ENCODE measurements at places on chromosomes 2 and 18. TPM values are rescaled to one million over a fixed set of nuclear protein-coding genes. Genes with fewer than 3 reads are reported as not detected.
A peak's percentile ranks its signal among the peaks of the same experiment; 100 is the strongest.

DNA sequence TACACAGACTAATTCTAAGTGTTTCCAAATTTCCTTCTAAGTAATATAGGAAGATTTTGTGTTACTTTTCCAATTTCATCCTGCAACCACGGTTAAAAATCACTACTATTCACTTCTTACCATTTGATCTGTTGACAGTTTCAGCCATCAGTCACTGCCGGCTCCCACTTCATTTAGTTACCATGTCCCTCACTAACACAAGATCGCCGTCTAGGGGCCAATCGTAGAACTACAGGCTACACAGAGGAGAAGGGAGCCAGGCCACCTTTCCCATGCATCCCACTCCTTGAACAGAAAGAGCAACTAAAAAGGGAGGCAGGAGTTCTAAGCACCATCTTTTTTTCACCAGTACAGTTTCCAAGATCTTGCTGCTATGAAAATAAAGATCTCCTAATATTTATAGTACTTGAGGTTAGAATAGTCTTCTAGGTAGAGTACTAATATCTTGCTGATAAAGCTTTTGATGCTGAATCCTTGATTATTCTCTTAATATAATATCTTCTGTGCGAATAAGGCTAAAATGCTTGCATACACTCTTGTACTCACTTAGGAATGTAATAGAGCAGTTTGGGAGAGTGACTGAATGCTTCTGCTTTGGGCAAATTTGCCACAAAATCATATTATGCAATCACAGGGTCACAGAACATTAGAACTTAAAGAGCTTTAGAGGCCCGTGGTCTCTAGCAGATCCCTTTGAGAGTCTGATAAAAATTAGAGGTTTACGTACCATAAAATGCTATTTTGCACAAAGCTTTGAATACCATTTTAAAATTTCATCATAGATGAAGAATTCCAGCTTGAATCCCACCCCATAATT is 39.5 kb upstream of the CYP1B1 start:
- H3K27me3 ChIP-seq = no peaks in the 10 kb centered on the region
- H3K4me1 ChIP-seq = no peaks in the 10 kb centered on the region
- peaks cover 3% of the 10 kb centered on the region for H3K36me3 ChIP-seq
- H3K27ac ChIP-seq = no peak overlapping the region
- DNase-seq = peak; percentile 41

- H3K27ac ChIP-seq = no peak overlapping the region
- no peak for DNase-seq
- H3K4me1 ChIP-seq = no peaks in the 10 kb centered on the region
- H3K4me3 ChIP-seq = no peak overlapping the region
These were observed 297.1 kb downstream of the AFF3 start for GRCh38 chr2:99845296-99845695.

DNA sequence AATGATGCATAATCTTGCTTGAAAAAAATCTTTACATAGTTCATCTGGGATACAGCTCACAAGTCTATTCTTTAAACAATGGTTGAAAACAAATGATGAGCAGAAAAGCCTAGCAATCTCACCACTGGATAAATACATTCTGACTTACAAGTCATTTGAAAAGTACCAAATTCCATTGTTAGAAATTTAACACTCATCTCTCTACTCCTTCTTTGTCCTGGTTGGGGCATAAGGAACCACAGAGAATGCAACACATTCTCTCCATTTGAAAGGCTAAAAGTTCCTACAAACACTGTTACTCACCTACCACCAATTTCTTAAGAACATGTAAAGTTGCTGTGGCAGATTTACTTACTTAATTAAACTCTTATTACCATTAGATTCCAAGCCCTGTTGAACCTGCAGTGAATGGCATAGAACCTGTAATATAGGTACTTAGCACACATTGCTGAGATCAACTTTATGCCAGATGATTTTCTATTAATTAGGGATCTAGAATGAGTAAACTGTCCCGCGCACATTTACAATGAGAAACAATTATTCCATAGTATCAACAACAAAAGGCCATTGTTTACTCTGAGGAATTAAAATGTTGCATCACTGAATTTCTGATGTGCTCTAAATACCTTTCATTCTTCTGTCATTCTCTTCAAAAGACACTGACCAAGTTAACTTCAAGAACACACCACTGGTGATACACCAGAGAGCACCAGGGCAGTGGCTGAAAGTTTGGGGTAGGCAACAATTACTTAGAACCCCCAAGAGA is 69.6 kb downstream of the CABYR start:
- DNase-seq = no peak
- no peak overlapping the region for H3K4me3 ChIP-seq
- H3K4me1 ChIP-seq = no peaks in the 10 kb centered on the region
- no peaks in the 10 kb centered on the region for H3K27me3 ChIP-seq
- no peaks in the 10 kb centered on the region for H3K36me3 ChIP-seq

GRCh38 chr2:12168791-12169388 is 422.5 kb downstream of the LPIN1 start:
- no peak overlapping the region for H3K4me3 ChIP-seq
- H3K36me3 ChIP-seq = no peaks in the 10 kb centered on the region
- no peaks in the 10 kb centered on the region for H3K27me3 ChIP-seq
- no peak overlapping the region for H3K27ac ChIP-seq

DNA sequence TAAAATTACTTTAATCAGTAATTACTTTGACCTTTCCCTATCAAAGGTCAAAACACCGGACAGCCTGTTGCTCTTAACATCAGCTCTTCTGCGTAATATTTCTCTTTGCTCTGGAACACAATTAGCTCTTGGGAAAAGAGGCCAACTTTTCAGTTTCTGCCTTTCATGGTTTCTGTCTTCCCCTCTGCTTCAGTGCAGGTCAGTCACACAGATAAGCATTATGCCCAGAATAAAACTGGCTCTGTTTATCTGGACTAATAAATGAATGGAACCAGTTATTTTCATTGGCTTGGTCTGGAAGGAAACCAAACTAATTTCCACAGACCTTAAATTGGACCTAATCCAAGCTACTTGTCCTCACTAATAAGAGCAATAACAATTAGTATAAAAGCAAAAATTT is 26.2 kb upstream of the GALNT3 start:
- no peak for DNase-seq
- H3K4me3 ChIP-seq = no peak overlapping the region
- H3K27ac ChIP-seq = no peak overlapping the region
- H3K4me1 ChIP-seq = no peaks in the 10 kb centered on the region
- no peaks in the 10 kb centered on the region for H3K36me3 ChIP-seq

DNA sequence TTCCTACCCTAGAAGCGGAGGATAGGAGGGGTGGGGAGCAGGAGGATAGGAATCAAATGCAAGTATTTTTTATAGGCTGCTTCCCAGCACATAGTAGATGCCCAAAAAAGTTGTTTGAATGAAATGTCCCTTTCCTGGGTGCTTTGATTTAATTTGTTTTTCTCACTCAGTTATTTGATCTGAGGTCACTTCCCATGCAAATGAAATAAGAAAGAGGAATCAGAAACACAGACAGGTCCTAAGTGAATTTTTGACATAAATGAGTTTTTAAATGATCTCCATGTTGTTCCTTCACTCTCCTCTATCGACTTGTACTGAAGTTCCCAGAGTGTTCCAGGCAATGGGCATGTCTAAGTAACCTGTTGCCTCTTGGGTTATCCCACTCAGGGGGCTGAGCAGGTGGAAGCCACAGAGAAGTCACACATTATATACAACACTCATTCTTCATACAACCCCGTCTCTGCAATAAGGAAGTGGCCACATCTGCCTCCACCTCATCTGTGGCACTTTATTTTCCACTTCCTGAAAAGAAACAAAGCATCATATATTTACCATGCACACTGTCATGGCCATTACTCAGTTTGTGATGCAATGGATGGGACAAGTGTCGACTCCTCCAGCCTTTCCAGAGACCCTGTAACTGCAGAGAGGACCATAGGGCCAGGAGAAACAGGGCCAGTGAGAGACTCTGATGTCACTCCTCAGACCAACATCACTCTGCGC is 81.9 kb upstream of the ZNF397 start:
- peaks cover 6% of the 10 kb centered on the region for H3K4me1 ChIP-seq
- H3K27me3 ChIP-seq = no peaks in the 10 kb centered on the region
- H3K4me3 ChIP-seq = no peak overlapping the region

DNA sequence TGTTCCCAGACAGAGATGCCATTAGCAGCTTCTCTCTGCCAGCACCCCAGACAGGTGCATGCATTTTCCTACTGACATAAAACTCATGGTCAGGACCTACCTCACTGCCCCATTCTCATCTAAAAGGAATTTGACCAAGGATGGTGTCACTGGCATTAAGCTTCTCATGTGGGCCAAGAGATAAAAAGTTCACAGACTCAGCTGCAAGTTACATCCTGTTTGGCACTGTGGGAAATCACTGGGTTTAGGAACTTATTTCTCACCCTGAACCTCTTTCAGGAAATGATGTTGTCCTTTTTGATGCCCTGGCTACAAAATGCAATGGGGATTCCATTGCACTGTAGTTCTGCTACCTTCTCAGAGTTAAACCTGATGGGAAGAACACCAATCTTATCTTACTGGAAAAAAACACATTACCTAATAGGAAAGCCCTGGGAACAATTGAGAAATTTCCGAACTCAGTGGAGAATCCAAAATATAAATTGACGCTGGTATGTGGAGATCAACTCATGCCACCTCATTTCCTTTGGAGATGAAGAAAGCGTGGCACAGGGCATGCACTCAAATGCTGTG is 252.1 kb upstream of the COPS8 start:
- DNase-seq = no peak
- no peaks in the 10 kb centered on the region for H3K4me1 ChIP-seq
- no peak overlapping the region for H3K4me3 ChIP-seq
- no peaks in the 10 kb centered on the region for H3K36me3 ChIP-seq
- no peak overlapping the region for H3K27ac ChIP-seq

- H3K36me3 ChIP-seq = no peaks in the 10 kb centered on the region
- no peak for DNase-seq
- H3K27ac ChIP-seq = no peak overlapping the region
- no peak overlapping the region for H3K4me3 ChIP-seq
- H3K27me3 ChIP-seq = no peaks in the 10 kb centered on the region
These were observed 244.0 kb downstream of the PDE11A start for GRCh38 chr2:177828557-177828956.

- H3K4me1 ChIP-seq = no peaks in the 10 kb centered on the region
- DNase-seq = no peak
- peaks cover 2% of the 10 kb centered on the region for H3K27me3 ChIP-seq
- H3K36me3 ChIP-seq = no peaks in the 10 kb centered on the region
- H3K27ac ChIP-seq = no peak overlapping the region
- no peak overlapping the region for H3K4me3 ChIP-seq
These were observed 30.5 kb downstream of the GCKR start for GRCh38 chr2:27527182-27527581.

- no peak for DNase-seq
- no peaks in the 10 kb centered on the region for H3K27me3 ChIP-seq
- no peaks in the 10 kb centered on the region for H3K36me3 ChIP-seq
- no peak overlapping the region for H3K27ac ChIP-seq
These were observed 155.4 kb upstream of the LHCGR start for GRCh38 chr2:48910961-48911360.

DNA sequence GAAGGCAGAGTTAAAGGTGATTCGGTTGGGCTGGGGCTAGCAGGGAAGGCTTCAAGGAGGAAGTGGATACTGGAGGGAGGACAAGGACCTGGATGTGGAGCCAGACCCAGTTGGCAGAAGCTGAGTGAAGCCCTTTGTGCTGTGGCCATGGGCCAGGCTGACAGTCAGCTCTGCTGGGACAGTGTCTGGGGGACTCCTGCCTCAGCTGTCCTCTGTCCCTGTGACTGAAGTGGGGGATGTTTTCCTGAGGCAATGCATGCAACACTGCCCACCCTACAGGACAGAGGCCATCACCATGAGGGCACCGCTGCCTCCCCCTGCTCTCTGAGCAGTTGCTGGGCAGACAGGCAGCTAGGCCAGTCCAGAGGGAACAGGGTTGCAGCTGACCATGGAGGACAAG is 40.0 kb downstream of the ST8SIA5 start:
- no peaks in the 10 kb centered on the region for H3K36me3 ChIP-seq
- no peaks in the 10 kb centered on the region for H3K27me3 ChIP-seq
- H3K4me3 ChIP-seq = no peak overlapping the region
- H3K27ac ChIP-seq = no peak overlapping the region

DNA sequence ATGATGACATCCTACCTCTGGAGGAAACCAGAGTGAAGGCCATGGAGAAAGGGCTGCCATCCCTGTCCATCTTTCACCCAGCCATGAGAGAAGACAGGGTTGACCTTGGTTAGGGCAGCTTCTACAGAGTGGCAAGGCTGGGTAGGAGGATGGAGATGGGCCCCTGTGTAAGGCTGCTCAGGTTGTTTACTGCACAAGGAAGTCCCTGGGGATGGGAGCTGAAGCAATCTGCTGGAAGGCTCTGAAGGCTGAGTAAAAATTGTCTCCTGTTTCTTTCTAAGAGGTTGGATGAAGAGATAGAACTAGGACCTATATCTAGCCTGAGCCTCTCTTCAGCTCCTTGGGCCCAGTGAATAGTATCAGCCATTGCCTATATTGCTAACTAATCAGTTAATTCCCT is 14.4 kb downstream of the ELMOD3 start:
- H3K36me3 ChIP-seq = peaks cover 24% of the 10 kb centered on the region
- H3K27ac ChIP-seq = no peak overlapping the region
- no peak for DNase-seq
- no peaks in the 10 kb centered on the region for H3K4me1 ChIP-seq
- no peak overlapping the region for H3K4me3 ChIP-seq

GRCh38 chr2:207164006-207164831 is 1.5 kb downstream of the KLF7 start:
- peak; percentile 10 for DNase-seq
- no peaks in the 10 kb centered on the region for H3K36me3 ChIP-seq
- peaks cover 17% of the 10 kb centered on the region for H3K4me1 ChIP-seq
- peak overlapping the region; percentile 89 for H3K4me3 ChIP-seq

DNA sequence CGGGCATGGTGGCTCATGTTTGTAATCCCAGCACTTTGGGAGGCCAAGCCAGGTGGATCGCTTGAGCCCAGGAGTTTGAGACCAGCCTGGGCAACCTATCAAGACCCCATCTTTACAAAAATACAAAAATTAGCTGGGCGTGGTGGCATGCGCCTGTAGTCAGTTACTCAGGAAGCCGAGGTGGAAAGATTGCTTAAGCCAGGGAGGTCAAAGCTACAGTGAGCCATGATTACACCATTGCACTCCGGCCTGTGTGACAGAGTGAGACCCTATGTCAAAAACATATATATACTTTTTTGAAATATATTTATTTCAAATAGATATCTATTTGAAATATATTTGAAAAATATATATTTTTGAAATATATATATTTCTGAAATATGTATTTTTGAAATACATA is 10.9 kb downstream of the OSBPL1A start:
- DNase-seq = no peak
- H3K4me3 ChIP-seq = no peak overlapping the region
- H3K4me1 ChIP-seq = no peaks in the 10 kb centered on the region
- H3K27ac ChIP-seq = no peak overlapping the region
- no peaks in the 10 kb centered on the region for H3K27me3 ChIP-seq

DNA sequence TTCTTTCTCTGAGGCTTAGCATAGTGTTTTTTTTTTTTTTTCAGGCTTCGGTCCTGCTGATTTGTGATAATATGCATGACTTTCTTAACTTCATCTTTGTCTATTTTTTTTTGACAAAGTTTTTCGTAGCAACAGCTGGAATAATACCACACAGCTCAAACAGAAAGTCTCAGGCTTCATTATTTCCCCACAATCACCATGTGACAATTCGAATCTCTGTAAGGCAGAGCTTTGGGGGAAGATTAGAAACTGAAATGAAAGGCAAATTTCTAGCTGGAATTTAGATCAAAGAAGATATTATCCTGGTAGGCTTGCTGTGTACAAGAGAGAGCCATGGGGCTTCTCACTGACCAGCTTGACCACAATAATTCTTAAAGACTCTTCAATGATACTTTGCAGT is 12.2 kb upstream of the CD28 start:
- no peaks in the 10 kb centered on the region for H3K27me3 ChIP-seq
- DNase-seq = no peak
- H3K4me3 ChIP-seq = no peak overlapping the region
- no peaks in the 10 kb centered on the region for H3K36me3 ChIP-seq

Gene CROCC2
- not detected for total RNA-seq

Gene CNTNAP5
- not detected for total RNA-seq

Gene NLRC4
- 0.27 TPM for total RNA-seq

Gene APCDD1
- not detected for total RNA-seq

Gene PTPRN
- not detected for total RNA-seq

Gene KIAA2012
- total RNA-seq = not detected

Gene PMAIP1
- total RNA-seq = 6.6 TPM

All from naive thymus-derived CD4-positive, alpha-beta T cell (primary cell).